ENCODE measurements at places on chromosomes 5 and 9.
A peak's percentile ranks its signal among the peaks of the same experiment; 100 is the strongest.

GRCh38 chr5:147740864-147741263, 41.7 kb downstream of the JAKMIP2 start:
- DNase-seq, result no peak

- DNase-seq, result no peak
Observed at GRCh38 chr5:60550311-60550710, 149.7 kb downstream of the DEPDC1B start.

DNA sequence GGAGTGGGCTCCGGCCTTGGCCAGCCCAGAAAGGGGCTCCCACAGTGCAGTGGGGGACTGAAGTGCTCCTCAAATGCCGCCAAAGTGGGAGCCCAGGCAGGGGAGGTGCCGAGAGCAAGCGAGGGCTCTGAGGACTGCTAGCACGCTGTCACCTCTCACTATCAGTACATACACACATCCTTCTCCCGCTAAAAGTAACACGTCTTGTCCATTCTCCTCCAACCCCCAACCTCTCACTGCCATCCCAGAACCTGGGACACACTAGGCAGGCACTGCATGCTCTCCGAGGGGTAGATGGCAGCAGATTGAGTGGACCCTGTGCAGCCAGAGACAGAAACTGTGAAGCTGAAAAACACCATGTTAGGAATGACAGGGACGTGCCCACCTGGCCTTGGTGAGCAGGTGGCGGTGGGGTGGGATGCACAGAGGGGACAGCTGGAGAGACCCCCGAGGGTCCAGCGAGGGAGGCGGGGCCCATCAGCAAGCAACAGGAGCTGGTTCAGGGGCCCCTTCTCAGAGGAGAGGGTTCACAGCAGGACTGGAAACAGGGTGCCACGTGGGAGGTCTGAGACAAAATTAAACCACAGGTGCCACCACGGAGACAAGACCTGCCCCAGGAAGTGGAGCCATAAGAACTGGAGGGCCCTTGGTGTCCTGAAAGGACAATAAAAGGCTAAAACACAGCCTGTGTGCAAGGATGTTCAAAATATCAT, 16.9 kb downstream of the SEMA4D start:
- no peak for DNase-seq

DNA sequence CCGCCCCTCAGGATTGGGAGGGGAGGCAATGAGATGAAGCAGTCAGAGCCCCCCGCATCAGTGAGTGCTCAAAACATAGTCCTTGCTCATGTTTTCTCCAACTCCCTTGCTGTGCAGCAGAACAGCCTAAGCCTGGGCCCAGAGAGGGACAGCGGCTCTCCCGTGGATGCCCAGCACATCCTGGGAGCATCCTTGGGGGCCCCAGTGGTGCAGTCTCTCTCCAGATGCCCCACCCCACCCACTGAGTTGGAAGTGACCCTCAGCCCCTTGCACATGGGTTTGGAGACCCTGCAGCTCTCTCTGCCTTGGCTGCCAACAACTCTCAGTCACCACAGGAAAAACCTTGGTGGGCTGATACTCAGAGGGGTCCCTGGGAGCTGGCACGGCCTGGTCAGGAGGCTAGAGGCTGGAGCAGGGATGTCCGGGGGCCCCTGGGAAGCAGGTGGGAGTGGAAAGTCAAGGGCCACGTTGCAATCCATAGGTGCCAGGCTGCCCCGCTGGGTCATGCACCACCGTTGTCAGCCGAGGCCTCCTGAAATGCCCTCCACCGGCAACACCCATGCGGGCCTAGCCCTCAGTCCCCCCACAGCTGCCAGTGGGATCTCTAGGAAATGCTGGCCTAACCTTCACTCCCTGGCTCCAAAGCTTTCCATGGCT, 242.5 kb downstream of the PBX3 start:
- no peak for DNase-seq

DNA sequence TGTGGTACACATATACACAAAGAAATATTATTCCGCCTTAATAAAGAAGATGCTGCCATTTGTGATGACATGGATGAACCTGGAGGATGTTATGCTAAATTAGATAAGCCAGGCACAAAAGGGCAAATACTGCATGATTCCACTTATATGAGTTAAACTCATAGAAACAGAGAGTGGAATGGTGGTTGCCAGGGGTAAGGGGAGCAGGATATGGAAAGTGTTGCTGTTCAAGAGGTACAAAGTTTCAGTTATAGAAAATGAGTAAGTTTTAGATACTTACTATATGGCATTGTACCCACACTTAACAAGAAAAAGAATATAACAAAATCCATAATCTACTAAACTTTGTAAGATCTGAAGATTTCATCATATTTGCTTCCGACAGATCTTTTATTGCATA, 252.2 kb downstream of the SYK start:
- DNase-seq, result no peak

GRCh38 chr5:123858938-123859337, 347.0 kb downstream of the CSNK1G3 start:
- no peak for DNase-seq

DNA sequence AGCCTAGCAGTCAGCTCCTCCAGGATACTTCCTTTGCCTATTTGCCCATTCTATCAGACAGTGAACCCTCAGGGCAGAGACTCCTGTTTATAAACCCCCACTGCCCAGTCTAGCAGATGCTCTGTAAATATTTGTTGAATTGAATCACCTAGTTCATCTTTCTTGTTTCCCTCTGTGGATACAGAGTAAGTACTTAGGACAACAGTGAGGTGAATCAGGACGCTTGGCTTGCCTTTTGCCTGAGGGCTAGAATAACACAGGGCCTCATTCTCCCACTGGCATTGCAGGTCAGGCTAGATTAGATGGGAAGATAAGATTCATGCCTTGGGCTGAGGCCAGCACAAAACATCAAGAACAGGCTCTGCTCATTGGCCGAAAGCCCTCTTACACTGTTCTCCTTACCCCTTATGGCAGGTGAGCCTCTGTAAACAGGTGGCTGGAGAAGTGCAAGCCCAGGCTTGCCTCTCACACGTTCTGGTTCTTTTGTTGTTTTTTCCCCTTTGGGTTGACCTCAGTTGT, 22.2 kb downstream of the TNFSF8 start:
- no peak for DNase-seq

DNA sequence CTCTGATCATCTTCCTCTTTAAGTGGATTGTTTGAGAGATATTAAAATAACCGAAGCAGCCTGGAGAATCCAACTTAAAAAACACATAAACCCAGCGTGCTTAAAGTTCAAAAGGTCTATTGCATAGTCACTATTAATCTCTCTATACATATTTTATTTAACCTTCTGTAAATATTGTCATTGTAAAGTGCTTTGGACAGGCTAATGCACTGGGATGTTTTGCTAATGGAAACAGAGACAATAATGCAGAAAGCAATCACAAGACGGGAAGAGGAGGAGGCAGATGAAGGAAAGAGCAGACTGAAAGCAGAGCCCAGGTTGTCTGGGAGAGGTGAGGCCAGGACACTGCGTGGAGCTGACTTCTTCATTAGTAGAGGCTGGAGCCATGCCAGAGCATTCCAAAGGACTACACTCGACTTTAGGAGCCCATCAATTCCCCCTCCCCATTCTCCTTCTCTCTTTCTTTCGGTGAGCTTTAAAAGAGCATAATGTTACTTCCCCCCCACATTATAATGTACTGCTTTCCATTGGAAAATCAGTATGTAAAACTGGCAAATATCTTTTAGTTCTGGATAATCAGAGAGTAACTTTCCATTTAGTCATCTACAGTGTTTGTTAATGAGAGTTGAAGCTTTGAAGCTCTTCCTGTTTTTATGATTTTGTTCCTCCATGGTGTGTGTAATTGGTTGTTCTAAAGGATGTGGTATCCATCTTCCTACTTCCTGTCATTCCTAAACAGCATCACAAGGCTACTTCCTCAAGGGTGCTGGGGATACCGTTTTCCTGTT, 307.3 kb upstream of the MPDZ start:
- DNase-seq, result no peak

DNA sequence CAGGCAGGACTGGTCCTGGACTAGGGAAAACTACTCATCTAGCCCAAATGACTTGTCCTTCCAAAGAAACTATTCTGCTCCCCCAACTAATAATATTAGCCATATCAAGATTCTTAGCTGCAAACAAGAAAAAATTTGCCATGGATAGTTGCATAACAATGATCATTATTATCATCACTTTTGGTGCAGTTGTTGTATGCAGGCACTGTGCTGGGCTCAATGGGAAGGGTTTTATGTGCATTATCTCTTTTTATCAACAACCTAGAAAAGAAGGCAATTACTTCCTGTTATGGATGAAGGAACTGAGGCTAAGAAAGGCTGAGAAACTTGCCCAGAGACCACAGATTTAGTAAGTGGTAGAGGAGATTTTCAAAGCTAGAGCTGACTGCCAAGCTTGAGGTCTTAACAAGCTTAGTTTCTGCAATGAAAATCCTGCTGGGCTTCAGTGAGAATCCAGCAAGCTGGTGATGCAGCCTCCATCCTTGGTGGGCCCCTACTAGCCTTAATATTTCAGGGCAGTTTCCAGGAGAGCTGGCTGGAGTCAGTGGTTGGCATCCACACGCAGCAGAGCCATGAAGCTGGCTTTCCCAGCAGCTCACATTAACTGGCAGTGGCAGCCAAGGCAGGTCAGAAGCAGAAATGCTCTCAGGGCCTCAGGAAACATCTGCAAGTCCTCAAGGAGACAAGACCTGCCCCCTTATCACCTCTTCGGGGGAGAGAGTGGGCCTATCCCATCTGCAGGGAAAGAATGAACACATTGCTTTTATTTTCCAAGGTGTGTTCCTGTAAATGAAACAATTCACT, 20.5 kb upstream of the MEGF9 start:
- DNase-seq, result no peak

- DNase-seq, result no peak
Observed at GRCh38 chr5:139481122-139481533, 1.4 kb downstream of the STING1 start.

- DNase-seq, result no peak
Observed at GRCh38 chr5:66149950-66150349, 5.8 kb downstream of the SREK1 start.

GRCh38 chr5:174876-175465, 16.3 kb upstream of the LRRC14B start:
- DNase-seq, result no peak

GRCh38 chr9:136679431-136679941, 7.8 kb downstream of the AGPAT2 start:
- DNase-seq, result peak; percentile 32

- DNase-seq, result peak; percentile 68
Observed at GRCh38 chr9:34992376-34992951, 2.9 kb downstream of the DNAJB5 start.

DNA sequence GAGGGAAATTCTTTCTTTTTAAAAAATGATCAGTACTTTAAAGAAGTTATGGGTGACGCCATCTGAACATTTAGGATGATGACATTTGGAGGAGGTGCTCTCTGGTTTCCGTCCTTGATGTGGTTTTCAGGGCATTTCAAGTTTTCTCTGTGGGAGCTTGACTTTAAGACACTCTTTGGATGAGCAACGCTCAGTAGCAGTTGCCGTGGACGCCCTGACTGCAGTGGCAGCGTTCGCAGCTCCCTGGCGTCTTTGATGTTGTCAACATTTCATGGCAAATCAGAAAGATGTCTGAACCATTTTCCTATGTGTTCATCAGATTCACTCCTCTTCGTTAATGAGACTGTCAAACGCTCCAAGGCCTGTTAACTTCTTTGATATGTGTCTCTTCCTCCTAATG, 86.1 kb downstream of the ZNF354C start:
- no peak for DNase-seq

GRCh38 chr9:26406676-26407075, 485.9 kb downstream of the CAAP1 start:
- no peak for DNase-seq

GRCh38 chr5:52758014-52758413, 29.7 kb upstream of the ITGA1 start:
- no peak for DNase-seq

- DNase-seq, result no peak
Observed at GRCh38 chr9:87062746-87063145, 115.4 kb upstream of the GAS1 start.

- peak; percentile 20 for DNase-seq
Observed at GRCh38 chr5:16784843-16785791, 151.0 kb downstream of the MYO10 start.

- no peak for DNase-seq
Observed at GRCh38 chr5:23027331-23027730, 174.2 kb upstream of the CDH12 start.

DNA sequence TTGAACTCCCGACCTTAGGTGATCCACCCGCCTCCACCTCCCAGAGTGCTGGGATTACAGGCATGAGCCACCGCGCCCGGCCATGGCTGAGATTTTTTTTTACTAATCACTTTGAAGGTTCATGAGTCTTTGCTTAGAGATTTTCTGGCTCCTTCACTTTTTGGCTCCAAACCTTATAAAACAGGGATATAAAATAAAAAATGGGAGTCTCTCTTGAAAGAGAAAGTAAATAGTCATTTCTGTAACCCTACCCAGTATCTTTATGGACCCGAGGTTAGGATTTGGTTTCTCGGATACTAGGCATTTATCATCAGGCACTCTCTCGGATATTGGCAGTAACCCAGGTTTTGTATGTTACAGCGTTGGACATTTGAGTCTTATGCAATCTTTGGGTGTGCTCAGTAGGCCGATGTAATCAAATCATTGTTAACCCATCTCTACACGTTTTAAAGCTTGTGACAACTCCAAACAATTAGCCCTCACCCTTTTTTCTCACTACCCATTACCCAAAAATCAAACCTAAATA, 25.3 kb downstream of the STXBP1 start:
- no peak for DNase-seq

DNA sequence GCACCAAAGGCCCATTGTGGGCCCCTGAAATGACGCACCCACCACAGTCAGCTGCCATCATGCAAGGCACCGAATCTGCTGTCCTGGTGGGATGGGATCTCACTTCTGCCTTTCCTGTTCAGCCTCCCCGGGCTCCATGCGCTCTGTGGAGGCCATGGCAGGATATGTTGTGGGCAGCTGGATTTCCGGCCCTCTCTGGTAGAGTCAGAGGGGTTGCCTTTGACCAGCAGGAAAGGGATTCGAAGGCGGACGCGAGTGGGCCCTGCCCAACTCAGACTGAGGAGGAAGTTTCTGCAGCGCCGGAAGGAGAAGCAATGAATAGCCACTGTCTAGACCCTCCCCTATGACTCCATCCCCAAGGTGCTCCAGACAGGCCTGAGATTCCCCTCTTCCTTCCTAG, 35.5 kb downstream of the GADD45G start:
- DNase-seq, result no peak

GRCh38 chr9:114278881-114279570, 43.9 kb upstream of the ORM1 start:
- no peak for DNase-seq

DNA sequence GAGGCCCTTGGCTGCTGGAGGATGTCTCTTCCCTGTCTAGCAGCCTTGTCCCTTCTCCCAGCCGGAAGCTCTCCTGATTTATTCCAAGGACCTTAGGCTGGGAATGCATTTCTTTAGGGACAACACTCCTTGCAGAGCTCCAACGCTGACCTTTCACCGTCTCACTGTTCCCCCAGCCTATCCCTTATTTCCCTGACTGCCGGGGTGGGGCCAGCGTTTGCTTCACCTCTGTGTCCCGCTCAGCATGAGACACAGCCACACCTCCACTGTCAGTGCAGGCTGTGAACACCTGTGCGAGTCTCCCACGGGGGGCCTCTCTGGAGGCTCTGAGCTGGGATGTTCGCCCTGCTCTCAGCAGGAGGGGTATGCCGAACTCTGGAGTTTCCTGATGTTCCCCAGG, 106.2 kb upstream of the FCN2 start:
- DNase-seq, result no peak

- no peak for DNase-seq
Observed at GRCh38 chr5:156556666-156557406, 229.9 kb downstream of the SGCD start.

- DNase-seq, result no peak
Observed at GRCh38 chr5:58114324-58114723, 345.6 kb downstream of the PLK2 start.

GRCh38 chr5:181098762-181099601, 32.0 kb downstream of the OR2V1 start:
- no peak for DNase-seq
